ENCODE measurements at places on chromosomes 5 and 9. TPM values are rescaled to one million over a fixed set of nuclear protein-coding genes. Genes with fewer than 3 reads are reported as not detected.

The CDHR2 gene
- polyA plus RNA-seq = 57.9 TPM

The FBP1 gene
- polyA plus RNA-seq = 32.2 TPM

The SLC46A2 gene
- polyA plus RNA-seq = not detected

The ALDH1A1 gene
- 166 TPM for polyA plus RNA-seq

The SHOC1 gene
- polyA plus RNA-seq = 0.03 TPM

The SLC6A19 gene
- polyA plus RNA-seq = 0.80 TPM

The SIT1 gene
- polyA plus RNA-seq = 15.9 TPM

The PCDHA8 gene
- not detected for polyA plus RNA-seq

The IL13 gene
- not detected for polyA plus RNA-seq

The IFNK gene
- polyA plus RNA-seq = not detected

The GAS1 gene
- polyA plus RNA-seq = 0.23 TPM

The FOXD4L3 gene
- polyA plus RNA-seq = 0.60 TPM

The CER1 gene
- not detected for polyA plus RNA-seq

The SLC45A2 gene
- not detected for polyA plus RNA-seq

The MAPKAP1 gene
- 37.2 TPM for polyA plus RNA-seq
